Sigmoid colon (tissue), 7 donors: ENCODE measurements at places on chromosomes 6 and 20. TPM values are rescaled to one million over a fixed set of nuclear protein-coding genes. Genes with fewer than 3 reads are reported as not detected.

Gene RALY
- total RNA-seq: 94.5 TPM

Gene ULBP2
- not detected for total RNA-seq

DNA sequence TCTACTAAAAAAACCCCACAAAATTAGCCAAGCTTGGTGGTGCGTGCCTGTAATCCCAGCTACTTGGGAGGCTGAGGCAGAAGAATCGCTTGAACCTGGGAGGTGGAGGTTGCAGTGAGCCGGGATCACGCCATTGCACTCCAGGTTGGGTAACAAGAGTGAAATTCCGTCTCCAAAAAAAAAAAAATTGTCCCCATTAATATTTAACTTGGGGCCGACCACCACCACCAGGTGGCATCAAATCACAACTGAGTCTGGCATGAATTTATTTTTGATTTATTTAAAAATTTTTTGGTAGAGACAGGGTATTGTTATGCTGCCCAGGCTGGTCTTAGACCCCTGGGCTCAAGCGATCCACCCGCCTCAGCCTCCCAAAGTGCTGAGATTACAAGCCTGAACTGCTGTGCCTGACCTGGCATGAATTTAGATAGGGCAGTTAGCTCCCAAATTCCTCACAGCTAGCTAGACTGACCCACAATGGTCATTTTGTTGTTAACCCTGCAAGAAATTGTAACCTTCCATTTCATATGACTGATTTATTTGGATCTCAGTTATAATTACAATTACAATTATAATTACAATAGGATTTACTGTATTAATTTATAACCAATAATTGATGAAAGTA is 17.1 kb upstream of the BEND3 start:
- DNase-seq: no peak

Gene FAXC
- 54.0 TPM for total RNA-seq

Gene RGS17
- total RNA-seq: 0.71 TPM

DNA sequence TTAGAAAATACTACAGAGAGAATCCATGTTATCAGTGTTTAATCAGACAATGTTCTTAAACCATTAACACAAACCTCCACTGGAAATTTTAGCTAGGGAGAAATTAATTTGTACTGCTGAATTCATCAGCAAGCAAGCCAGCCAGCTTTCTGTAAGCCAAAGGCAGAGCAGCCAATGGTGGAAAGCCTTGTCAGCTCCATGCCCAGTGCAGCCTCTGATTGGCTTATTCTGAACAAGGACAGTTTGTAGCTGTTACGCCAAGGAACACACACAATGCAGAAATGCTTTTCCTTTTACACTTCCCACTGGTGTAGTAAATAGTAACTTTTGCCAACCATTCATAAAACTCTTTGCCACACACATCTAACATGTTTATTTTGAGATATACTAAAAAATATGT is 265.0 kb downstream of the TENT5A start:
- peak; percentile 63 for DNase-seq

Gene SMOC2
- 23.9 TPM for total RNA-seq

DNA sequence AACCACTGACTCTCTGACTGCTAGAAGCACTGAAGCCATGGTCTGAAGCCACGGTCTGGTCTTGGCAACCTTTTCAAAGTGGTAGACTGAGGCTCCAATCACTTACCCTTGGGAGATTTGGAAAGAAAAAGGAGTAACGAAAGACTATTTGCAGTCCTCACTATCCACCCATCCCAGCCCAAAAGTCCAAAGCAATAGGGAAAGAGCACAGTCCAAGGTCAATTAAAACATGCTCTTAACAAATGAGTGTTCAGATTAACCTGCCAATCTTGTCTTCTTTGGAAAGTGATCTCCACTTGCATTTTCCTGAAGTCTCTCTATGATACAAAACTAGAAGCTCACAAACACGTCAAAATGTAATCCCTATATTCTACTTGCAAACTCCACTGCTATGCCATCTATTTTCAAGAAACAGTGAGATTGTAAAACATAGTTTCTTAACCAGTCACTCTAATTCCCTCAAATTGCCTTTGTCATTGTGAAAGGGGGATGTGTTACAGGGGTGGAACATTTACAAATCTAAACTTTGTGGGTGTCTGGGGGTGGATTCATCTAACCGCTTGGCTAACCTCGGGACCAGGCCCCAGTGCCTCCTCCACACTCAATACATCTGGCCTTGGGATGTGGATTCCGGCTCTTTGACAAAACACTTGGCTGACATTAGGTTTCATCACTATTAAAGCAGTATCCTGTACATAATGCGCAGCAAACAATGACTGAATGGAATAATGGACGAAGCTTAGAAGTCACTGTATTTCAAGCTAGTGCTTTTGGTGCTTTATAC is 56.4 kb downstream of the B4GALT5 start:
- no peak for DNase-seq

GRCh38 chr6:125316621-125317020 is 14.9 kb upstream of the HDDC2 start:
- DNase-seq: no peak

DNA sequence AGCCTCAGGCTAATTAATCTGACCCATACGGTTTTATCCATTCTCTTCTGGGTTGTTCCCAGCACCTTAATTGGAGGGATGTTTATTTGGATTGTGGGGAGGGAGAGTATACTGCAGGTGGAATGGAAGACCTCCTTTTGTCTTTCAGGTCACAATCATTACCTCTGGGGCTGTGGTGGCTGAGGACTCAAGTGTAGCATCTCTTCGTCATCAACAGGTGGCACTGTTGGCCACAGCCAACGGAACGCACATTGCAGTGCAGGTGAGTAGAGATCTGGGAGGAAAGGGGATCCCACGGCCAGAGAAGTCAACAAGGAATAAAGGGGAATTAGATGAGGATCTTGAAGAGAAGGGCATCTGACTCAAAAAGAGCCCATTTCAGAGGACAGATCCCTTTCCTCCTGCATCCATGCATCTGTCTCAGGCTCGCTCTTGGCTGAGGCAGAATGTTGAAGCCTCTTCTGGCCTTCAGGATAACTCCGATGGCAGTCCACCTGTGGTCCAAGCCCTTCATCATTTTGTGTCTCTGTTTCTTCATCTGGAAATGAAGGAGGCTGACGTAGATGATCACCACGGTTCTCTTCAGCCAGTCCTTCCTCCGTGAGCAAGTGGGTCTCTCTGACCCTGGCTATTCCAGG is 3.2 kb upstream of the DEF6 start:
- DNase-seq: peak; percentile 71

- no peak for DNase-seq
Observed at GRCh38 chr6:149077208-149077607, 240.3 kb upstream of the TAB2 start.

GRCh38 chr6:126337323-126337722 is 2.6 kb upstream of the CENPW start:
- DNase-seq: peak; percentile 65

GRCh38 chr6:112938650-112939049 is 591.5 kb downstream of the RFPL4B start:
- DNase-seq: no peak

DNA sequence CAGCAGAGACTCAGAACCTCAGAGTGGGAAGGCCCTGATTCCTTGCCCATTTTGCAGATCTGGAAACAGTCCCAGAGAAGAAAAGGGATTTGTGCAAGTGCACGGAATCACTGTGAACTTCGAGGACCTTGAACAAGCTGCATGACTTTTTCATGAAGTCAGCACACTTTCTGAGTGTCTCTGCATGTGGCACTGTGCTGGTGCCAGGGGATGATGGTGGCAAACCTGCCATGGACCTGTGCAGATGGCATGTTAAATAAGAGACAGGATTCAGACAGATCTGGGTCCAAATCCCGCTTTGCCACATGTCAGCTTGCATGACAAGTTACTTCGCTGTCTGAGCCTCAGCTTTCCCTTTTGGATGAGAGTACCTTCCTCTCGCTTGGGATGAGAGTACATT is 26.8 kb downstream of the ZNF831 start:
- no peak for DNase-seq

DNA sequence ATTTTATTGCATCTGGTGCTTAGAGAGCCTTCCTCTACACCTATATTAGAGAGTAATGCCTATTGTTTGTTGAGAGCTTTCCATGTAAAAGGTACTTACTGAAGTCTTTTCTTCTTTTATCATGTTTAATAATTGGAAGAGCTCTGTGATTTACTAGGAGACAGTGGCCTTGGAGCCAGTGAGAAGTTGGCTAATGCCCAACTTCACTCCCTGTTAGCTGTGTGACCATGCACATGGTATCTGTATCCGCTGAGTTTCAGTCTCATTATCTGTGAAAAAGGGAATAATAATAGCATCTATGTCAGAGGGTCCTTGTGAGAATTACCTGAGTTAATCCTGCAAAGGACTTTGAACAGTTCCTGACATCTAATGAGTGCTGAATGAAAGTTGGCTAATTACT is 105.0 kb downstream of the CD109 start:
- no peak for DNase-seq

Gene PRICKLE4
- 4.1 TPM for total RNA-seq

- no peak for DNase-seq
Observed at GRCh38 chr6:112279031-112279935, 24.9 kb upstream of the LAMA4 start.

DNA sequence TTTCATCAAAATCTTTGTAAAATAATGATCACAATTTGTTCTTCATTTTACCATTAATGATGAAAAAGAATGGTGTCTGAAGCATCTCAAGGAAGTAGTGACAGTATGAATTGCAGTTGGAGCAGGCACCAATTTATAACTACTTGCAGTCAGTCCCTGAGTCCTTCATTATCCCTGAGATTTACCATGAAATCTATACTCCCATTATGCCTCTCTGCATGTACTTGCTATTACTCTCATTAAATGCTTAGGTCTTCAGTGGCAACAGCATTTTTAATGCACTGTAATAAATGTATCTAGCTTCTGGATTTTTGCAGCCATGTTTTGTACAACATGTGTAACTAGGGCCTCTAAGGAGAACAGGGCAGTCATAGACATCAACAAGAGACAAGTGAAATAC is 708.8 kb downstream of the EYS start:
- DNase-seq: no peak

Gene COL9A1
- not detected for total RNA-seq

DNA sequence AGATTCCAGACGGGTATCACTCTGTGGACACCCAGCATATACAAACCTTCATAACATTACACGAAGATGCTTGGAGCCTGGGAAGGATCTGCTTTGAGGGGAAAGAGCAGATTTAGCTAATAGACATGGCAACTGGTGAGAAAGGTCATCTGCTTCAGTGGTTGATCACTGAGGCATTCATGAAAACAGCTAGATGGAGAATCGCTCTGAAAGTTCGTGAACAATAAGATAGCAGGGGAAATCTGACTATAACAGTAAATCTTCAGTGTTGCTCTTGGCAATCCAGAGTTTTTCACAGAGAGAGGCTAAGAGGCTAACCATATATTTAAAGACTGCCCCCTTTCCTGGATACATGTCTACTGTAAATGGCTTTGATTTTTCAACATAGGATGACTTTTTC is 245.3 kb downstream of the FARS2 start:
- DNase-seq: no peak

Gene TGM2
- total RNA-seq: 104 TPM

- DNase-seq: no peak
Observed at GRCh38 chr20:18921291-18921690, 107.7 kb downstream of the SCP2D1 start.

- DNase-seq: no peak
Observed at GRCh38 chr20:62979310-62979709, 26.8 kb downstream of the SLC17A9 start.

- DNase-seq: no peak
Observed at GRCh38 chr6:154382740-154383139, 26.1 kb upstream of the IPCEF1 start.

DNA sequence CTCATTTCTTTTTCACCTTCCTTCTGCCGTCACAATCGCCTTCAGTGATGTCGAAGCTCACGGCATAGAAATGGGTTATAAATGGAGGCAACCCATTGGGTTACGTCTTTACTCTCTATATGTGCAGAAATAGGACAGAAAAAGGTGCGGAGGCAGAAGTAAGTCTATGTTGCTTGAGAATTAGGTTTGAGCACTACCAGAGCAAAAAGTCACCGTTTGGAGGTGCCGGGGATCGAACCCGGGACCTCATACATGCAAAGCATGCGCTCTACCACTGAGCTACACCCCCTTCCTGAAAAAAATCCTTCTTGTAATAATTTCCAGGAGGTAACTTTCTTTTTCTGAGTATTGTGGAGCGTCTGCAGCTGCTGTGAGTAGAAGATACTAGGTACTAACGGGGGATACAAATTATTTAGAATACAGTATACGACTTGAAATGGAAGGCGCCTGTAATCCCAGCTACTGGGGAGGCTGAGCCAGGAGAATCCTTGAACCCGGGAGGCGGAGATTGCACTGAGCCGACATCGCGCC is 134.2 kb downstream of the TRIM27 start:
- no peak for DNase-seq

Gene EDN3
- 0.55 TPM for total RNA-seq

DNA sequence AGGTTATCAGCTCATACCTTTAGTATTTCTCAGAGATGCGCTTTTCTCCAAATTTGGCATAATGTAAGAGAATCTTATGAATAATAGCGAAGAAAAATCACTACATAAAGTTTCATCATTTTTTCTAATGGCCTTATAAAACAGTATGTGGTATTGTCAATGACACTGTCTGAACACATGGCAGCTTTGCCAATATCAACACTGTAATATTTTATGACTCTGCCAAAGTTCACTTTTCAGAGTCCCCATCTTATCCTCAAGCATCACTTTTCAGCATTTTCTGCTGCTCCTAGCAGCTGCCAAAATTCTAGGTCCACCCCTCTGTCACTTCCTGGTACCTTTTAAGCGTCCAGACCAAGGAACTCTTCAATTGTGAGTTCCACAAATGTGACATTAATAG is 171.5 kb upstream of the C6orf118 start:
- no peak for DNase-seq

DNA sequence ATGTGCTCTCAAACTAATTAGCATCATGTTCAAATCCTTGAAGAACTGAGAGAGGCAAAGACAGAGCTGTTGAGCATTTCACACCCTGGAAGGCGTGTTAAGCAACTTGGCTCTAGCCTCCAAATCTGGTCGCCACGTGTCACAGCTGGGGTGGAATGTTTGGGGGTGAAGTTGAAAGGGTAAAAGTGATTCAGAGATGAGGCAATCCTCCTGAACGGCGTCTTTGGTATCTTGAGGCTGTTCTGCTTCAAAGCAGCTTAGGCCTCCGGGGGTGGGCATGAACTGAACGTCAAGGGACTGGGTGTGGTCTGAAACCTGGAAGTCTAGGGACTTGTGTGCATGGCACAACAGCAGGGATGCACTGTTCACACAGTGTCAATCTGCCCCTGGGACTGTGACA is 62.3 kb downstream of the TRAM2 start:
- peak; percentile 85 for DNase-seq

- peak; percentile 63 for DNase-seq
Observed at GRCh38 chr6:18121580-18122127, 823 bp downstream of the NHLRC1 start.

GRCh38 chr20:59748619-59749191 is 144.4 kb downstream of the PHACTR3 start:
- peak; percentile 84 for DNase-seq

DNA sequence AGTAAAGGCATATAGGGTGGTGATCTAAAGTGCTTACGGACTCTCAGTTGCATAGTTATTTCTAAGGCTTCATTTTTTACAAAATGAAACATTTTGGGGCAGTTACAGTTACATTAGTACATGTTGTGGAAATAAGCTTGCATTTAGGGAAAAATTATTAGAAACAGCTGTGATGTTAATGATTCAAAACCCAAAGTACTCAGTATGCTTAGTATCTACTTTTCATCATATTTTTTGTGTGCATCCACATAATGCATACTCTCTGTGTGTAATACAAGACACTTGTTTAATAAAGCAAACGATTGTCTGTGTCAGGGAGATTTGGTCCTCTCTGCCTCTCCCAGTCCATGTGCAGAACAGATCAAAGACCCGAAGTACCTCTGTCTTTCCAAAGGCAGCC is 11.4 kb upstream of the TBX18 start:
- no peak for DNase-seq
